Iris pigment epithelial cell (primary cell): ENCODE measurements at places on chromosomes 2 and 18.

DNA sequence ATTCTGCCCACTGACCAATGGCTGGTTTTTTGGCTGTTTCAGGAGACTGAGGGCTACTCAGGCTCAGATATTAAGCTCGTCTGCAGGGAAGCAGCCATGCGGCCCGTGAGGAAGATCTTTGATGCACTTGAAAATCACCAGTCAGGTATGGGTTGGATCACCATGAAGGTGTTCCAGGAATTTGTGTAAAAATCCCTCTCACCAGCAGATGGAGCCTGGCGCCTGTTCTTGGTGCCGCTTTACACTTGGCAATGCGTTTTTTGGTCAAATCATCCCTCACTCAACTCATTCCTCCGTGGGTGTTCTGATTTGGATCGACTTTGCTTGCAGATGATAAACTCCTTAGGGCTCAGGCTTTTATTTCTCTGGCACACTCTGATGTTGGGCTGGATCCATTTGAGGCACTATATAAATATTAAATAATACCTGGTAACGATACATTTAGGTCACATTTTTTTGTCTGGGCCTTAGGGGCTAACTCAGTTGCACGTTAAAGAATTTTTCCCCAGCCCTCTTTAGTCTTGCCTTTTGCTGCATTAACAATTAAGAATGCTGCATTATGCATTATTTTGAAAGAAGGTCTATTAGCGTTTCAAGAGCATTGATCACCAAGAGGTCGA lies 50.0 kb downstream of the HDHD2 start:
- peak; percentile 49 for DNase-seq

DNA sequence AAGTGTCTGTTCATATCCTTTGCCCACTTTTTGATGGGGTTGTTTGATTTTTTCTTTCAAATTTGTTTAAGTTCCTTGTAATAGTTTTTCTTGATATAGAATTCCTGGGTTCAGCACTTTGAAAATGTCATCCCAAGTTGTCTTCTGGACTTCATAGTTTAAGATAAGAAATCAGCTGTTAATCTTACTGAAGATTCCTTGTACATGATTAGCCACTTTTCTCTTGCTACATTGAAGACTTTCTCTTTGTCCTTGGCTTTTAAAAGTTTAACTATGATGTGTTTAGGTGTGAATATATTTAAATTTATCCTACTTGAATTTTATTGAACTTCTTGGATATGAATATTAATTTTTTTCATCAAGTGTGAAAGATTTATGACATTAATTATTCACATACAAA lies 387.2 kb upstream of the CWC22 start:
- no peak for DNase-seq

GRCh38 chr2:117958186-117958585 lies 55.7 kb downstream of the CCDC93 start:
- peak; percentile 85 for DNase-seq

GRCh38 chr2:71715951-71716696 lies 262.8 kb downstream of the DYSF start:
- DNase-seq, result no peak

DNA sequence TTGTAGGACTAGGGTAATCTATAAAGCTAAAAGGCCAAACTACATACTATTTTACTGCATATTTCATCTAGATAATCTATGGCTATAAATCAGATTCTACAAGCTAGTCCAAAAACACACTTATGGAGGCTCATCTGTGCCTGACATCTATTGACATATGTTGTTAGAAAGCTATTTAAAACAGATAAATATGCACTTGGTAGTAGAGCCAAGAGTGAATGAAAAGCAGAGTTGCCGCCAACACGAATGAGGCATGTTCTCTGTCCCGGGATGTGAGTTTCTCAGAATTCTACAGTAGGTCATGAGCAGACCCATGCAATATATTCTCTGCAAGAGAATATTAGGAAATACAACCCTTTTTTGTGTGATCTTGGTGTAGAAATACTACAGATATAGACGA lies 66.7 kb upstream of the LPIN2 start:
- DNase-seq, result no peak

GRCh38 chr2:228709788-228710371 lies 528.4 kb upstream of the SPHKAP start:
- no peak for DNase-seq

DNA sequence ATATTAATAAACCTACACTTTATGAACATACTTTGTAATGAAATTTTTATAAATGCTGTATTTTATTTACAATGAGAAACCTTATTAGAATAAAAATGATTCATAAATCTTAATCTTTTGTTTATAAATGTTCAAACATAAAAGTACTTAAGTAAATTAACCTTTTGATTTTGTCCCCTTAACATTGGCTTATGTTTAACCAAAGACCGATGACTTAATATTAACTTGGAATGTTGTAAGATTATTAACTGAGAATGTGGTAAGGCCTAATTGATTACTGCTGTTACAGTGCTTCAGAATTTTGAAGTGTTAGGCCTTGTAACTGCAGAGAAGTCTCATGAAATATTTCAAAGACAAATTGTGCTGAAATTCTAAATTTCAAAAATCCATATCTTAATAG lies 5.7 kb downstream of the CPS1 start:
- no peak for DNase-seq
